ENCODE measurements at places on chromosomes 11 and 22.

DNA sequence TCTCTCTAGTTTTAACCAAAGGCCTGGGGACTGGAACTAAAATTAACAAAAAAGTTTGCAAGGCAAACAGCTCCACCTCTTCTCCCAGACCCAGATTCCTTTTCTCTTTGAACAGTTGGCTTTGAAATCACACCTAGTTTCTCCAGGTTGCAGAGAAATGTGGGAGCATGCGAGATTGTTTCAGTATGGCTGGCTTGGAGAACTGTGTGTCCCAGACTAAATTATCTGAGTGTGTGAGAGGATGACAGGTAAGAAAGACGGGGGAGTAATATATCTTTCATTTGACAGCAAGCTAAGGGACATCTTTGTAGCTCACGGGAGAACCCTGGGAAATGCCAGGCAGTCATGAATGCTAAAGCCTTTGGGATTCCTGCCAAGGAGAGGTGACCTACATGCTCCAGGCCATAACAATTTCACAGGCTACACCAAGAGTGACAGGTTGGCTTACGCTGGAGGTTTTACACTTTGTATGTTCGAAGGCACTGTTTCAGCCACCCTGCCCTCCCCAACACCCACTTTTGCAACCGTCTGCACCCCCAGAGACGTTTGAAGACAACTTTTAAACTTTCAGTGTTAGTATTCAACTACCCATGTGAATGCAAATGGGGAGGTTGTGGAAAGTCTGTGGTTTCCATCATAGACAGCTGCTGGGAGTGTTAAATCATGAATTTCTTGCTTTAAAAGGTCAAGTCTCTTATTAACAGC is 109.3 kb upstream of the SNX19 start:
- no peak for DNase-seq

DNA sequence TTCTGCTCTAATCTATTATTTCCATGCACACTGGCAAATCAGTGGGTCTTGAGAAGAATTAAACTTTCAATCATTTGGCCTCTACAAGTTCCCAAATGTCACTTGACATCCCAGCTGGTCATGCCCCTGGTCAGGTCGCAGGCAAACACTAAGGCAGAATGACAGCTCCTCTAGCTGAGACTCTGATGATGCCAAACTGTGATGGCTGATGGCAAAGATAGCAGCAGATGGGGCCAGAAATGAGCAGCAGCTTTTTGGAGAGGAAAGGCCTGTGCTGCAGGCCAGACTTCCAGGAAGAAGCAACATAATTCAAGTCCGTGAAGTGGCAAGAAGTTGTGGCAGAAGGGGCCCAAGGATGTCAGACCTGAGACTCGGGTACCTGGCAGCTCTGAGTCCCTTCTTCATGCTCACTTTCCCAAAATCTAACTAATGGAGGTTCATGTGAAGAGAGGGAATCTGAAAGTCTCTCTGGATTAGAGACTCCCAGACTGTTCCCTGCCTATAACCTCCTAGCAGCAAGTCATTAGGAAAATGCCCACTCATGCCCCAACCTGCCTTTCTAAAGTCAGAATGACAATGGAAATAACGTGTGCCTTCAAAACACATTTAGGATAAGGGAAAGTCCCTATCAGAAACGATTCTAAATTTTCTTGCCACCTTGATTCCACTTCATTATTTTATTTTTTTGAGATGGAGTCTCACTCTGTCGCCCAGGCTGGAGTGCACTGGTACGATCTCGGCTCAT is 9.4 kb upstream of the PMM1 start:
- DNase-seq: no peak

- DNase-seq: peak; percentile 72
Observed at GRCh38 chr11:128686745-128687177, 7.1 kb upstream of the FLI1 start.

DNA sequence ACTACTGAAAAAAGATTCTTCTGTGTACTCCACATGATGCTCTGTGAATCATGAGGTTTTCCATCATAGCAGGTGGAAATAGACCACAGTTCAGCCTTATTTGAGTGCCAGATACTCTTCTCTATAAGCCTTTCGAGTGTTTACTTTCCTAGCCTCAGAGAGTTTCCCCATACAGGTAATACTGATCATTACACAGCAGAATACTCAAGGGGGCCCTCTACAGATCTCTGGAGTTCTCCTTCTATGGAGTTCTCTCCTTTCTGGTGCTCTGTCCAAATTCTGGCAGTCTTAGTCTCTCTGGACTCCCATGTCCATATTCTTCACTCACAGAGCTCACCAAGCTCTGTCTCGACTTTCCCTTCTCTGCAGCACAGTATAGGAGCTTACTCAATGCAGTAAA is 175.7 kb upstream of the CARD18 start:
- DNase-seq: no peak

DNA sequence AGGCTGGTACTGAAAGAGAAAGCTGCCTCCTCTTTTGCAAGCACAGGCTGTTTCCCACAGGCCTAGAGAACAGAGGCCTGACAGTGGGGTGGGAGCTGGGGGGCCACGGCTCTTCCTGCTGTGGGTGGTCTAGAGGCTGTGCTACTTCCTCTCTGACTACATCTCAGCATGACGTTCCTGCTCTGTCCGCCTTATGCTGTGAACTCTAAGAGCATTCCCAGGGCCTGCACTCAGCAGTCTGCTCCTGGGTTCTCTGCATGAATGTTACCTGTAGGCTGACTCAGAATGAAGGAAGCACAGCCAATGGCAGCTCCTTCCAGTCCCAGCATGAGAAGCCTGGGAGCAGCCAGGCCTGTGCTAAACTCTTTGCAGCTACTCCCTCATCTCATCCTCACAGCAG is 534.3 kb downstream of the NTM start:
- DNase-seq: no peak

DNA sequence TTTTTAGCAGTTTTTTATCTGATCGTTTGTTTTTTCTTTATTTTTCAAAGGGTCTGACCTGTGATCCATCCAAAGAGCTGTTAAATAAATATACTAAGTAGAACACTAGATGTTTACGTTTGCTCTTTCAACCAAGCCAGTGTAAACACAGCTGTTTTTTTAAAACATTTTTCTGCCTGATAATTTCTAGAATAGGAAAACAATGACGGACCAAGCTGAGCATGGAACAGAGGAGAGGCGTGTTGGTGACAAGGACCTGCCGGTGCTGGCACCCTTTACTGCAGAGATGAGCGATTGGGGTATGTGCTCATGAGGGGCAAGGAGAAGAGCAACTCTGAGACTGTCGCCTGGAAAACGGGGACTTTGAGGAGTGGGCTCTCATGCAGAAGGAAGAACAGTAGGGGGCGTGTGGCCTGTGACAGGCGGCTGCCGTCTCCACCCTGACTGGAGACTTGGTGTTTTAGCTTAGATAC is 28.6 kb upstream of the PANX2 start:
- no peak for DNase-seq

DNA sequence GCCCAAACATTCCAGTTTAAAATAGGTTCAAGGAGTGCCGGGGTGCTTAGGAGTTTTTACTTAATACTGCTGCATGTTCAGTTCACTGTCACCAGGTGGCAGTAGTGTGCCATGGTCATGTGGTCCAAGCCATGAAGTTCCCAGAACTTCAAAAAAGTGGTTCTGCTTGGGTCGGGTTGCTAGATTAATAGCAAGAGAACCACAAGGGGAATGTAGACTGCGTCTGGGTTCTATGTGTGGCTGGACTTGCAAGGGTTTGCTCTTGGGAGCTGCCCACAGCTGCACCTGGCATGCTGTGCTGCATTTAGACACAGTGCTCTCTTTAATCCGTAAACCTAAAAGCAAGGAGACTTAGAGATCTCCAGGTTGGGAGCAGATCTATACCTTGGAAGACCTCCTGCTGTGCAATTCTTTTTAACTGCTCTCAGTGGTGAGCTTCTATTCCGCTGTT is 6.5 kb upstream of the SPON1 start:
- peak; percentile 65 for DNase-seq

- no peak for DNase-seq
Observed at GRCh38 chr11:80841675-80842074, 1400.8 kb upstream of the TENM4 start.

DNA sequence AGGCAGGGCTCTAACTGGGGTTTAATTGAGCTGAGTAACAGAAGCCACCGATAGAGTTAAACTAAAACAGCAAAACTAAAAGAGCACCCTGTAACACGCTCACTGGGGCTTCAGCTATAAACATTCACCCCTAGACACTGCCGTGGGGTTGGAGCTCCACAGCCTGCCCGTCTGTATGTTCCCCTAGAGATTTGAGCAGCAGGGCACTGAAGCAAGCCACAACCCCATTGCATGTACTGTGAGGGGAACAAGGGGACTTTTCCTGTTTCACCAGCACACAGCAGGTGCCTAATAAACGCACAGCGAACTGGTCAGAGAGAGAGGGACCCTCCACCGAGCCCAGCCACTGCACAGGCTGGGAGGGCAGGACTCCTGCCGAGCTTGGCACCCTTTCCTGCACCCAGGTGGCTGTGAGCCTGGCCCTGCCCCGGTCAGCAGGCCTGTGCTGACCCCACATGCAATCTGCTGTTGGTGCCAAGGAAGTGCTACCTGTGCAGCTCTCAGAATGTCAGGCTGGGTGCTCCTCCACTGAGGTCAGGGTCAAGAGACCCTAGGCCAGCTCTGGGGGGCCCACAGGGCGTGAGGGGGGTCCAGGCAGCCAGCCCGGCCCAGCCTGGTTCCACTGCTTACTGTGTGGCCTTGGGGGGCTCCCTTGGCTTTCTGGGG is 31.9 kb downstream of the RTN4R start:
- DNase-seq: no peak

DNA sequence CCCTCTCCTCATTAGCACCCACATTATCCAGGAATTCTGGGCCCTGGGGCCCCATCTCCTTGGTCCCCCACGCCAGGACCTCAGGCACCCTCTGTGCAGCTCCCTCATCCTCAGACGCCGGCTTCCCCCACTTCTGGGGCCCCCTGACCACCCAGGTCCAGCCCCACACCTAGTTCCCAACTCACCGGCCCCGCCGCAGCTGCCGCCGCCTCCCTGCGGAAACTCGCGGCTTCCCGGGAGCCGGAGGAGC is at the start of gene PCSK7:
TSS of gene PCSK7 (minus strand) at position 232 of the 250 bp plus-strand sequence. CDS start 2,229 bp downstream, outside the sequence.
- DNase-seq: peak; percentile 80

DNA sequence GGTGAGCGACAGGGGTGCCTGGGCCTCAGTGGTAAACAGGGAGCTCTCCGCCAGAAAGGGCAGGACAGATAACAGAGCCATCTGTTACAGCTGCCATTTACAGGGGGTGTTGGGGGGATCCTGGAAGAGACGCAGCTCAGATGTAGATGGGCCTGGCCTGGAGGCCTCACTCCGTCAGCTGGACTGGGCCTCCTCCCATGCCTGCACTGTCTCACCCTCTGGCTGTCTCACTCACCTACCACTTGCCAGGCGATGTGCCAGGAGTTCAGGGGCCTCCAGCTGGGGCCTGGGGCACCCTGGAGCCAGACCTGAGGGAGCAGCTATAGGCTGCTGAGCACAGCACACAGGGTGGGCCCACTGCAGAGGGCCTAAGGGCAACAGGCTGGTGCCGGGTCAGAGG is 16.3 kb upstream of the SUSD2 start:
- no peak for DNase-seq

DNA sequence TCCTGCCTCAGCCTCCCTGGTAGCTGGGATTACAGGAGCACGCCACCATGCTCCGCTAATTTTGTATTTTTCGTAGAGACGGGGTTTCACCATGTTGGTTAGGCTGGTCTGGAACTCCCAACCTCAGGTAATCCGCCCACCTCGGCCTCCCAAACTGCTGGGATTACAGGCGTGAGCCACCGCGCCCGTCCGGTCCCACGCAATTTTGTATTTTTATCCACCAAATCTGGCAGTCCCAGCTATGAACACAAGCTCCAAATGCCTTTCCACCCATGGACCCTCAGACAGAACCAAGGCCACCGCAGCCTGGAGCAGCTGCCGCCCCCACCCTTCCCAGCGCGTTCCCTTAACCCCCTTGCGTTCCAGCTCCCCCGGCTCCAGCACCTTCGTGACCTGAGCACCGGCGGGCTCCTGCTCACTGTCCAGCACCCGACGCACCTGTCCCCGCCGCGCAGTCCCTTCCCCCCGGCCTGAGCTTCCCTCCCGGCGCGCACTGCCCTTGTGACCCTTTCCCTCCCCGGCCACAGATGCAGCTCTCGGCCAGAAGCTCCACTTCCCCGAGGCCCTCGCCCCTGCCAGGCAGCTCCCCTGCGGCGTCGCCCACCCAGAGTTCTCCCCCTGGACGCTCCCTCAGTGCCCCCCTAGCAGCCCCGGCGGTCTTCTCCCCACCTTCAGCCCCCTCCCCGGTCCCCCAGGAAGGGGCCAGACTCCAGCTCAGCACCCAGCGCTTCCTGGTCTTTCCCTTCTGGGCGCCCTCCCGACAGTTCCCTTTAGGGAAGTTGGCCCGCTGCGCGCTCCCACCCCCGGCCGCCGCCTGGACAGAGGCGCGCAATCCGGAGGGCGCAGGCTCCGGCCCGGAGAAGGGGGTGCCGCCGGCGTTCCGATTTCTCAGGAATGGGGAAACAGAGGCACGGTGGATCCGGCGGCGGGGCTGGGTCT is 5.6 kb upstream of the ZBED4 start:
- DNase-seq: no peak

DNA sequence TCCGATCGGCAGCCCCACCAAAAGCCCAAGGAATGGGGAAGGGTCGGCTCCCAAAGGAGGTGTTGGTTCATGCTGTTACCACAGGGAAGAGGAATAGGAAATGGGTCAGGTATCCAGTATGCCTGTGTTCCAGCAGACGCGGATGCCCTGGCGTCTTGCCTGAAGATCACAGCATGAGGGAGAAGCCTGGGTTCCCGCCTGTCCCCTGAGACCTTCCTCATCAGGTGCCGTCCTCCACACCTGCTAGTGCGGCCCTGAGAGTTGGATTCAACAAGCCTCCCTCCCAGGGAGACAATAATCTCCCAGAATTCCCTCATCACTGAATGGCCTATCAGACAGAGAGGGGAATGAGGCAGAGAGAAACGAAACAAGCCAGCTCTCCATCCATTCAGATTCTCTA is 92.2 kb downstream of the SPATA19 start:
- no peak for DNase-seq

- DNase-seq: no peak
Observed at GRCh38 chr11:16456366-16456765, 100.0 kb upstream of the SOX6 start.

- no peak for DNase-seq
Observed at GRCh38 chr11:78925387-78925786, 350.7 kb upstream of the NARS2 start.

- no peak for DNase-seq
Observed at GRCh38 chr22:17664414-17665055, 26.0 kb downstream of the BCL2L13 start.

DNA sequence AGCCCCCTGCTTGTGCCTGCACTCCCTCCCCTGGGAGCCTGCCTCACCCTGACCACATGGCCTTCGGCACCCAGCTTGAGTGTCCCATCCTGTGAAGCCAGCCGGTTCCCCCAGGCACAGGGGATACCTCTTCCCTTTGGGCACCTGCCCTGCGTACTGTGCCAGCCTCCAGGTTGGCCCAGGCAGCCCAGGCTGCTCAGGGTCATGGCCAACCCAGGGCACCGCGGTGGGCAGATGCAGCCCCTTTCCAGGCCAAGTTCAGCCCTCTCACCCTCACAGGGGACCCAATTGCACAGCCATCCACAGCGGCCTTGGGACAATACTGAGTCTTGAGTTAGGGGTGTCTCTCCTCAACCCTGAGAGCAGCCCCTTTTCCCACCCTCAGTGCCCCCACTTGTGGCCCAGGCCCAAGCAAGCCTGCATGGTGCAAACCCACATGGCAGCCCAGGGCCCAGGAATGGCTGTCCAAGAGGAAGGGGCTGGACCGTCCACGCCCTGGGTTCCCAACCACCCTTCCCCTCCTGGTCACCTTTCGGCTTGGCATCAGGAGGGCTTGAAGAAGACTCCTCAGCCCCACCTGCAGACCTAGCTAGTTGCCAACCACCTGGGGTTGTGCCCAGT is 87.7 kb downstream of the CDKN1C start:
- DNase-seq: peak; percentile 34

All from activated CD8-positive, alpha-beta memory T cell treated with anti-CD3 and anti-CD28 coated beads, Interleukin-2, amount 10 ng/mL, durations not matched to agents 7 days and 5 days (primary cell).